ENCODE measurements at places on chromosomes 6 and 20.

GRCh38 chr6:103723438-103724322 is 1136.0 kb downstream of the HACE1 start:
- DNase-seq: no peak

DNA sequence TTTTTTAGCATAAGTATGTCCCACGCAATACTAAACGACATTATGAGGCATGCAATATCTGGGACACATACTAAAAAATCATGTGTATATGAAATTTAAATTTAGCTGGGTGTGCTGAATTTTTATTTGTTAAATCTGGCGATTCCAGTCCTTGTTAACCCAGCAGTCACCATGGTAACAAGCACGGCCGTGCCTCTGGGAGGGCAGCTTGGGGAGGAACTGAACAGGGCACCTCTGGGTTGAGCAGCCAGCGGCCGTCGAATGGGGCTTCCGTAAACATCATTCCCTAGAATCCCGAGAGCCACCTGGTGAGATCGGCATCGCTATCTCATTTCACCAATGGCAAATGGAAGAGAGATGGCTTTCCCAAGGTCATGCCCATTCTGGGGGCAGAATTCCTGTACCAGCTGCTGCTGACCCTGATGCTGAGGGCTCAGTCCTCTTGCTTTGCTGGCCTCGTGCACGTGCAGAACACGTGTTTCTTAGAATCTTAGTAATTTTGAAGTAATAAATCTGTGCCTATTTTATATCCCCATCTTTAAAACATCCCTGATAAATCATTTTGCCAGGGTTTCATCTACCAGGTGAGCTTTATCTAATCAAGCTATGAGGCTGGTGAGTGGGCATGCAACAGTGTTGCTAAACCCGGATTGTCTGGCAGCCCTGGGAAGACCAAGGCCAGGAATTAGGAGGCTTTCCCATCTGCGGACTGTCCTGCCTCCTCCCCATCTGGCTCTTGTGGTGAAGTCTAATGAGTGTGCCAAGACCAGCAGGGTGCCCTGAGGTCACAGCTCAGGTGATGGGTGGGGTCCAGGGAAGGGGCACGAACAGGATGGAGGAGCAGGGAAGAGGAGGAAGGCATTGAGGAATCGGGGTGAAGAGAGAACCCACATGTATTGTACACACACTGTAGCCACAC is 85.1 kb downstream of the AGPAT4 start:
- no peak for DNase-seq

GRCh38 chr6:139686308-139686707 is 311.9 kb upstream of the CITED2 start:
- no peak for DNase-seq

GRCh38 chr6:52984247-52984646 is 10.8 kb downstream of the GSTA4 start:
- DNase-seq: no peak

- no peak for DNase-seq
Measured at GRCh38 chr20:62276439-62276838, 26.4 kb upstream of the ADRM1 start.

DNA sequence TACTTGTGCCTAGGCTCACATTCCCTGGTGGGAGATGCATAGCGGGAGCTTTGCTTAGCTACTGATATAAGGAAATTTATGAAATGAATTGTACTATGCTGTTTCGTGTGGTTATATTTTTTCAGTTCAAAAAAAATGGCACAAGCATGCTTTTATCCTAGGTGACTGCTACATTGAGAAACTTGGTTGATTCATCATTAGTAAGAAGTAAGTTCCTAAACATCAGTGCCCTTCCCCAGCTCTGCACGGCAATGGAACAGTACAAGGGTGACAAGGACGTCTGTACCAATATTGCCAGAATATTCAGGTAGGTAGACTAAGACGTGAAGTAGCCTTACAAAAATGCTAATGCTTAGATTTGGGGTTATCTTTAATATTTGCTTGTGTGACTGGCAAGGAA is 79.7 kb downstream of the ARMC2 start:
- no peak for DNase-seq

DNA sequence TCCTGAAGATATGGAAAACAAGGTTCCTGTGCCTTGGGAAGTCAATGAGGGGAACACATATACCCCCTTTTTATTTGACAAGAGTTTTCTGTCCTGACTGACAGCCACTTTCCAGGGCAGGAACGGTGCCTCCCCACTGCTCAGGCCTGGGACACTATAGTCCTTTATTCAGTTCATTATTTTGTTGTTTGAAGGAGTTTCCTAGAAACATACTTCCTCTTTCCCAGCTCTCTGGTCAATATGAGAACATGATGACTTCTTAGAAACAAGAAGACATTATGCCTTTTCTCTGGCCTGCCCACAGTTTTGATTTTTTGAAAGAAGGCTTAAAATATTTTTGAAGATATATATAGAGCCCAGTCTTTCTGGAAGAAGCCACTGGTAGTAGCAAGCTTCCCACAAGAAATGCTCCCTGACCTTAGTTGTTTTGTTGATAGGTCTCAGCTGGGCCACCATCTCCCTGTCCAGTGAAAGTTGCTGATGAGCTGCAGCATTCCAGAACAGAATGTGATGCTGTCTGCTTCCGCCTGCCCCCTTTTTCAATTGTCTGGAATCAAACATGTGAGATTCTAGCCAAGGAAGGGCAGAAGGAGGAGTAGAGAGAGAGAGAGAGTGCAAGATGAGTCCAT is 350.0 kb upstream of the PRND start:
- DNase-seq: no peak

GRCh38 chr6:127902933-127903332 is 2.1 kb upstream of the THEMIS start:
- DNase-seq: no peak

DNA sequence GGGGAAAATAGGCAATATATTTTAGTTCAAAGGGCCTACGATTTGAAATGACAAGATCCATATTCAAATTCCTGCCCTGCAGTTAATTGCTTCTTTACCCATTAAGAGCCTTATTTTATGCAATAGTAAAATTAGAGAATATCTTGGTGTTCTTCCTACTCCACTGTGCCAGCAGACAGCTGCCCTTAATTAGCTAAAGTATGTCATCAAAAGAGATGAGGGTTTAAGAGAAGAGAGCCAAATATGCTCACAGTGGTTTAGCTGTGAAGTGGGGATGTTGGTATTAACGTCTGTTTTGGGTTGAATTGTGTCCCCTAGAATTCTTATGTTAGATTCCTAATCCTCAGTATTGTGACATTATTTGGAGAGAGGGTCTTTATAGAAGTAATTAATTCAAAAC is 148.1 kb downstream of the MOXD1 start:
- DNase-seq: no peak

DNA sequence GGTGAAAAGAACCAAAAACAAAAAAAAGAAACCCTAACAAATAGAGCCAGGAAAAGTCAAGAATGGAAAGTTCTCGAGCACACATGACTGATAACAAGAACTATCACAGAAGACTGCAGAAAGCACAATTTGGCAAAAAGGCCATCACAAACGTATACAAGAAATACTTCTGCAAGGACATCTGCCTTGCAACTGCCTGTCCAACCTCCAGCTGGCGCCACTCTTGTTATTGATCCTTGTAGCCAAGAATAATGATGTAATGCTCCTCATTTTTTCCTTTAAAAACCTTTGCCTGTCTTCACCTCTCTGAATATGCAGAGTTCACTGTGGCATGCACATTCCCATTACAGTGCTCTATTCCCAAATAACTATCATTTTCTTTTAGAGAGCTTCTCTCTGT is 87.9 kb upstream of the BMP5 start:
- DNase-seq: no peak

DNA sequence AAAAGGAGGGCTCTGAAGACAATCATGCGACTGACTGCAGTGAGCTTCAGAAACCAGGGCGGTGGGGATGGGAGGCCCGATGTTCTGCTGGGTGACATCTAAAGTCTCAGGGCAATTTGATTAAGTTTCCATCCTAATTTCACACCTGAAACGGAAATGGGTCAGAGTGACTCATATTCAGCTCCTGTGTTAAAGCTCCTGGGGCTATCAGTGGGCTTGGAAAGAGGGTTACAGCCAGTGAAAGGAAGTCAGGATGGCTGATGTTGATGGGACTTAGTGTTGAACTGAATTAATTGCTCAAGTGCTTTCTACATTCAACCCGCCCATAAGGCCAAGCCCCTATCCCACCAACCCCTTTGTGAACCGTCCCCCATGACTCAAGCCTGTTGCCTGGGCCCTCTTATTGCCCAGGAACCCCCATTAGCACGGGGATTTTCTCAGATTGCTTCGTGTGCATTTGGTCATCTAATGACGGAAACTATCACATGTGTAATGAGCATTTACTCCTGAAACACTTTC is 47.1 kb upstream of the TBC1D7 start:
- DNase-seq: no peak

GRCh38 chr6:86535100-86535499 is 402.2 kb upstream of the HTR1E start:
- no peak for DNase-seq
